Activated T-helper 2 cell treated with anti-CD3 and anti-CD28 coated beads, Interferon-gamma antibody, Interleukin-2, Interleukin-4, amounts not matched to agents 10 μg/mL and 5 μg/mL and 100 μg/mL, durations not matched to agents 14 hours and 24 hours and 36 hours (primary cell): ENCODE measurements at places on chromosomes 3 and 15.

DNA sequence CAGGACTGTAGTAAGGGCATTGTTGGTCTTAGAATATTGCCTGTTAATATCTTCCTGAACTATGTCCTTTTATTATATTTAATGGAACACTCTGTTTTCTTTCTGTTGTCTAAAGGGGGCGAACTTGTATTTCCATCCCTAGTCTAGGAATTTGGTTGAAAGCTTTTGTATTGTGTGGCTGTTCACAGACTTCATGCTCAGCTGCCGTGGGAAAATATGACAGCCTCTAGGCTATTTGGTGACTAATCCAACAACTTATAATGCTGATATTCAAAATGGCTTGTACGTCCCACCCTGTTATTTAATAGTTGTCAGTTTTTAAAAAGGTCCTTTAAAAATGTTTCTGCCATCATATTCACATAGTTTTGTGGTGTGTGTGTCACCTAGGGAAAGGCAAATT lies 202.6 kb downstream of the KLHL25 start:
- DNase-seq, result no peak

GRCh38 chr3:123536153-123536895 lies 48.5 kb downstream of the HACD2 start:
- DNase-seq, result no peak

GRCh38 chr3:16236856-16237393 lies 27.8 kb downstream of the DPH3 start:
- no peak for DNase-seq

DNA sequence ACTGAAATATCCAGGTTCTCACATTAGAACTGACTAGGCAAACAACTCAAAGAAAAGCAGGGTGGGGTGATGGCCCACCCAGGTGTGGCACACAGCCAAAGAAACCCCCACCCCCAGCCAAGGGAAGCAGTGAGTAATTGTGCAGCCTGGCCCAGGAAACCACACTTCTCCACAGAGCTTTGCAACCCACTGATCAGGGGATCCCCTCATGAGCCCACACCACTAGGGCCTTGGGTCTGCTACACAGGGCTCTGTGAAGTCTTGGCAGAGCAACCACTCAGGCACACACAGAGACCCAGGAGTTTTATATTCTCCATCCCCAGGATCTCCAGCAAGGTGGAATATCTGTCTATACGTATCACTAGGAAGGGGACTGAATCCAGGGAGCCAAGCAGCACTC lies 22.2 kb upstream of the TRIM42 start:
- DNase-seq, result no peak

GRCh38 chr3:108830381-108830780 lies 7.8 kb downstream of the TRAT1 start:
- DNase-seq, result no peak

DNA sequence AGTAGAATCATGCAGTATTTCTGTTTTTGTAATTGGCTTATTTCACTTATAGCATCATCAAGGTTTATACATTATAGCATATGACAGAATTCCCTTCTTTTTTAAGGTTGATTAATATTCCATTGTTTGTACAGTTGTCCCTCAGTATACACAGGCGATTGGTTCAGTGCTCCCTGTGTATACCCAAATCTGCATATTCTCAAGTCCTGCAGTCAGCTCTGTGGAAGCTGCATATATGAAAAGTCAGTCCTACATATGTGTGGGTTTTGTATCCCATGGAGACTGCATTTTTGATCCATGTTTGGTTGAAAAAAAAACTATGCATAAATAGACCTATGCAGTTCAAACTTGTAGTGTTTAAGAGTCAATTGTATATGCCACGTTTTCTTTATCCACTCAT lies 127.7 kb downstream of the ISL2 start:
- no peak for DNase-seq

DNA sequence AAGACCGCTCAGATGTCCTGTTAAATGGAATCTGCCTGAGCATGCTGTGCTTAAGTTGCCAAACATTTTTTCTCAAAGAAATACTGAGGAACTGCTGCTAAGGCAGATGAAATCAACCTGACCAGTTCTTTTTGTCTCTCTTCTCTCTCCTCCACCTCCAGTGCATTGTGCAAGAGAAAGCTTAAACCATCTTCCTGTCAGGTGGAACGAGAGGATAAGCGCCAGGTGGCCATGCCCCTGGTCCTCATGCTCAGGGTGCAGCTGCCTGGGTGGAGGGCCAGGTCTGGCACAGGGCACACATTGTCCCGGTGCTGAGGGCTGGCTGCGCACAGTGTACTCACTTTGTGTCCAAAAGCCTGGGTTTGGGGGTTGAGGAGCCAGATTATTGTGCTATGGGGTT lies 176.2 kb upstream of the TP63 start:
- no peak for DNase-seq

- DNase-seq, result no peak
Observed at GRCh38 chr3:67642734-67643133, 11.7 kb downstream of the SUCLG2 start.

- DNase-seq, result no peak
Observed at GRCh38 chr3:52454938-52455282, 494 bp upstream of the NISCH start.

DNA sequence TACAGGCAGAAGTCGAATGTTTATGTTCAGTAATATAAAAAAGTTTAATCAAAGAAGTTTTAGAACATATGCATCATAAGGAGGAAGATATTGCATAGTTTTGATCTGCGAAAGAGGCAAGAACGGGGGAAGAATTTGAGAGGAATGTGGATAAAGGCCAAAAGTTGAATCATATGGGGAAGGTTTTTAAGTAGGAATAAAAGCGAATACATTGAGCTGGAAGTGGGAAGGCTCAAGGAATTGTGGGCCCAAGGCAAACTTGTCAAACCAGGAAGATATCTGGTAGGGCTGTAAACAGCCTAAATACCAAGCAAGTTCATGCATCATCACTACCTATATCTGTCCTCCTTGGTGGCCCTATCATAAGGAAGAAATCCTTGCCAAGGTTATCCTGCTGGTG lies 186.9 kb downstream of the MAGI1 start:
- DNase-seq, result no peak

DNA sequence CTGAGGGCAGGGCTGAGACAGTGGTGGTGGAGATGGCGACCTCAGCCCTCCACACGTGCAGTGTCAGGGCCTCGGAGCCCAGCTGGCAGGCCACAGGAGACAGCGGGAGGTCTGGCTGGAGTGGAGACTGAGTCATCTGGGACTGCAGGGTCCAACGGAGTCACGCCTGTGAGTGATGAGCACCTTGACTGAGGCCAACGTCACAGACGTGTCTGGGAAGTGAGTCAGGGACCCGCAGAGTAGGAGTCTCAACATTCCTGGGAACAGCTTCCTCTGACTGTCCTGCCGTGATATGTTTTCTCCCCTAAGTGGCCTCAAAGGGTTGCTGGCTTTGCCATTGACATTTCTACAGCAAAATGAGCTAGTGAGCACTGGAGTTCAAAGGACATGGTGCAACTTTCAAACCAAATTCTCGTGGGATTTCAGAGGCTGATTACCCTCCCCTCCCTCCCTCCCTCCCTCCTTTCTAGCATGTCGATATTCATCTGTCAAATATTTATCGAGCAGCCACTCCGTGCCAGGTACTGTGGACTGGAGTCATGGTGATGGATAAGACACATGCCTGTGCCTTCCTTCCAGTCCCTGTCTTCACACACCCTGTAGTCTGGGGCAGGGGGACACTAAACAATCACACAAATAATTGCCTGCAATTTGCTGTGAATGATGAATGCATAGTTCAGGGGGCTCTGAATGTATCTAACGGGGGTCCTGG lies 53.3 kb upstream of the AMOTL2 start:
- DNase-seq, result no peak

DNA sequence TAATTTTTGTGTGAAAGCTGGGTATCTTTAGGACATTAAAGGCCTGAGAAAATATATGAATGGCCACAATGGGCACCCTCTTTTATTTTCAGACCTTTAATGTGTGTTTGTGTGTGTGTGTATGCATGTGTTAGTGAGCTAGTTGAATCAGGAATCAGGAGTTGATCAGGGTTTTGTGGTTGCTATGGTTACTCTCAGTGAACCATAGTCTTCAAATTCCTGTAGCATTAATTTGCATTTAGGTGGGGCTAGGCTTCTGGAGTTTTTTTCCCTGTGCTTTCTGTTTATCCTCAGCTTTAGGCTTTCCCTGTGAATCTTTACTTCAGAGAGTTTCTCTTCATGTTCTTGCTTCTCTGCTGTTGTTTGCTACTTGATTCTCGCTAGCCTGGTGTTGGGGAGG lies 122.0 kb upstream of the ONECUT1 start:
- no peak for DNase-seq

DNA sequence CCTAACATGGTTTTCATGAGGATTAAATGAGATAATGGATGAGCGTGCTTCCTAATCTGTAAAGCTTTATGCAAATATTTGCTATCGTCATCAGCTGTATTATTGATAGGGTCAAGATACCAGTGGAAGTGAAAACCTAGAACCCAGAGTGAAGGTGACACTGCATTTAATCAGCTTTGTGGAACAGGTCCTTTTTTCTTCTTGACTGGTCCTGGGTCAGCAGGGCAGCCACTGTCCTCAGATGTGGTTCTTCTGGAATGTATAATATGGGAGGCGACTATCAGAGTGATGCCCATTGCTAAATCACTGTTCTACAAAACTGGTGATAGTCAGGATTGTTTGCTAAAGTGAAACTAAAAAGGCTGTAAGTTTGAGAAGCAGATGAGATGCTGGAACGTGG lies 41.4 kb downstream of the SORD start:
- DNase-seq, result no peak

- no peak for DNase-seq
Observed at GRCh38 chr3:57592306-57592705, 4.8 kb downstream of the ARF4 start.

- DNase-seq, result no peak
Observed at GRCh38 chr3:25293736-25294135, 134.3 kb upstream of the RARB start.

DNA sequence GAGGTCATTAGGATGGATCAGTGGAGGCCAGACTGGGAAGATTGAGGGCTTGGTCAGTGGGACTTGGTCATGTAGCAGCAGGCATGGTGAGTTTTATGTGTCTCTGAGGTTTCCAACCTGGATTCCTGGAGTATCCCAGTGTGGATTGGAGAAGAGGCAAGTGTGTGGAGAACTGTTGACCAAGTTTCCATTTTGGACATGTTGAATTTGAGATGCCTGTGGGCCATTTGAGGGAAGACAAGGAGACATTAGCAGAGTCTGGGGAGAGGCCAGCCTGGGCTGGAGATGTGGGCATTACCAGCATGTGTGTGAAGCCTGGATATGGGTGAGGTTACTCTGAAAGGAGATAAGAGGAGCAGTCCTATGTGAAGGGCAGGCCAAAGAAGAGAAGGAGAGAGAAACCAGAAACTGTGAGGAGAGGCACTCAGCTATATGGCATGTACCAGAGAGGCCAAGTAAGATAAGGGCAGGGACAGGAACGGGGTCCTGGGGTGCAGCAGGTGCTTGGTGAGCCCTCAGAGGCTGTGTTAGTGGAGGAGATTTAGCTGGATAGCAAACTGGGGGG lies 4.3 kb downstream of the SLC25A38 start:
- DNase-seq, result no peak

DNA sequence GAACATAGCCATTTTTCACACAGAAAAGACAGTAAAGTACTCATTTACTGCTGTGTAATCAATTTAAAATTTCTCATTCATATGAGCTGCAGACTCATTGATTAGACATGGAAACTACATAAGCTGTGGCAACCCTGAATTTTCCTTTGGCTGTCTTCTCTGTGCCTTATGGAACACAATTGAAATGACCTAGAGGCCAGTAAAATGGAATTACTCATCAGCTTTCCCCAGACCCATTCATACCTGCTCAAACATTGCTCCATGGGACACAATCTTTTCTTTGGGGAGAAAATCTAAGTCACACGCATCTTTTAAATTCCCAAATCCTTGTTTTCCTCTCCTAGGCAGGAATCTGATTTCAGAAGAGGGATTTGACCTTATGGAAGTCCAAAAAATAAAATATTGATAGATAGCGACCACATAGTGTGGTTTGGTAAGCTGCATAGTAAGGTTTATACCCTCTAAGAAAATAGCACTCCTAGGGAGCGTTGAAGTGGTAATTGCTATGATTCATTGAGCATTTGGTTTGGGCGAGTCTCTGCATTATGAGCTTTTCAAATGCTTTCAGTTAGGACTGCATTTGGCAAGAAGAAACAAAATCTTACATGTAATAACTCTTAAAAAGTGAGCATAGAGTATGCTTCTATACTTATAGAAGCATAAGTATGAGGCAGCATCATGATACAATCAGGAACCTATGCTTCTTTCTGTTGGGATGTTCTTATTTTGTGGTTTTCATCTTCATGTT lies 243.4 kb upstream of the GADL1 start:
- no peak for DNase-seq

- no peak for DNase-seq
Observed at GRCh38 chr3:183069086-183069485, 30.2 kb downstream of the MCCC1 start.

- DNase-seq, result no peak
Observed at GRCh38 chr3:193836918-193837317, 243.9 kb downstream of the OPA1 start.

DNA sequence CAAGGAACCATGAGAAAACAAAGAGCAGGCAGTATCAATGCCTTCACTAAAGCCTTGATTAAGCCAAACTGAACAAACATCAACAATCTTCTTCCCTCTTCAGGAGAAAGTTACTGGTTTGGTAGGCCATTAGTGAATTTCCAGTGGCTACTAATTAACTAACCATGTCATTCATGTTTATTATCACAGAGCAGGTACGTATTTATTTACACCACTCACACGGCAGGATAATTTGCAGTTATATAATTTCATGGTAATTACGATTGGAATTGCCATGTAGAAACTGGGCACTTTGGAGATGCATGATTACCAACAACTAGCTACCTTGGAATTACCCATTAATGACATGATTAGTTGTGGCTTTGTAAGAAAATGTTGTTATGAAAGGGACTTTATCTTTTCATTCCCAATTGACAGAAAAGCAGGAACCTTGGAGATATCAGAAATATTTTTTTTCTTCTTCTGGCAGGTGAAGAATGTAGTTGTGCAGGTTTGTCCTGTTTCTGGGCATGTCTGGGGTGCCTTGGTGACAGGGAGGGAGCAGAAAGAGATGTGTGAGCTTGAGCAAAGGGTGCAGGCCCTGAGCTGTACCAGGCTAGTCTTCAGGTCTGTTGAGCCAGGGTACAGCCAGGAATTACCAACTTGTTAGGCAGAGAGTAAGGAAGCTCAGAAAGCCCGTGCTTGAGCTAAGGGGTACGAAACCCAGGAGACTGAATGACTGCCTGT lies 310.7 kb downstream of the RORA start:
- no peak for DNase-seq
